Stimulated activated CD4-positive, alpha-beta T cell treated with anti-CD3 and anti-CD28 coated beads, Interleukin-15, amount 100 ng/mL, for 1 hour (primary cell): ENCODE measurements at places on chromosomes 12 and 14.

GRCh38 chr14:61468063-61468825 is 146.9 kb downstream of the PRKCH start:
- no peak for DNase-seq

GRCh38 chr14:43172899-43173548 is 1334.1 kb downstream of the FSCB start:
- no peak for DNase-seq

DNA sequence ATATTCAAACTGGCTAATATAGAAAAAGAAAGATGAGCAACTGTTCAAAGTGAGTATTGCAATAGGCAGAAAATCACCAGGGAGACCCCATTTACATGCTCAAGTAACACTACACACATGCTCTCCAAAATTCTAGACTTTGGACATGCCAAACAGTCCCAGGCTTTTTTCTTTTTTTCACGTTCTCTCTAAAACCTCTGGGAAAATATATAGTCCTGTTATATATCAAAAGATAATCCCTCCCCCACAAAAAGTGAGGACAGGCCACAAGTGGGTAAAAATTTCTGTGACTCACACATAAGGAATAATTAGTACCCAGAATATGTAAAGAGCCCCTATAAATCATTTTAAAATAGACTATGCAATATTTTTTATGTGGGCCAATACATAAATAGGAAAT is 55.2 kb downstream of the EFCAB11 start:
- DNase-seq = no peak

DNA sequence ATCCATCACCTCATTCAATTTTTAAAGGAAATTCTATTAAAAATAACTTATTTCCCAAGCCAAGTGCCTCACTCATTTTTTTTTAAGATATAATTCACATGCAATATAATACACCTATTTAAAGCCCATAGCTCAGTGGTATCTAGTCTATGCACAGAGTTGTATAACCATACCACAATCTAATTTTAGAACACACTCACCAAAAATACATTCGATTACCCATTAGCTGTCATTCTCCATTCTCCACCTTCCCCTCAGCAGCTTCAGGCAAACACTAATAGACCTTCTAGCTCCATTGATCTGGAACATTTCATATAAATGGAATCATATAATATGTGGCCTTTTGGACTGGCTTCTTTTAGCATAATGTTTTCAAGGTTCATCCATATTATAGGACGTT is 49.5 kb downstream of the CLMN start:
- no peak for DNase-seq

DNA sequence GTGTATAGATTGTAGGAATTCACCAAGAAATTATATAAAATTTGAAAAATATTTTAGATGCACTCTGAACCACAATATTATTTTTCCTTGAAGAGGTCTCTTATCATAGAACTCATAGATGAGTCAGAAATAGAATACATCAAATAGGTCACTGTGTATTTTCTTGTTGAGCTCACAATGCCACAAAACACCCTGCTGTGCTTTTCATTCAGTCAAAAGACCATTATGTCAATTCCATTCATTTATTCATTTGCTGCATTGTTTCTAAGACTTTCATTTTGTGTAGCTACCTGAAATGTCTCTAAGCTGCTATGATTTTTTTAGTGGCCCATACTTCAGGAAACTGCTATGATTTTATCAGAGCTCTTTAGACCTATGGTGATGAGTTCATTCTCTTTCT is 231.9 kb upstream of the AVPR1A start:
- no peak for DNase-seq

- no peak for DNase-seq
These were observed 13.8 kb downstream of the TESC start for GRCh38 chr12:117085318-117085947.

- DNase-seq = no peak
These were observed 129.0 kb upstream of the WSCD2 start for GRCh38 chr12:108000111-108000510.

DNA sequence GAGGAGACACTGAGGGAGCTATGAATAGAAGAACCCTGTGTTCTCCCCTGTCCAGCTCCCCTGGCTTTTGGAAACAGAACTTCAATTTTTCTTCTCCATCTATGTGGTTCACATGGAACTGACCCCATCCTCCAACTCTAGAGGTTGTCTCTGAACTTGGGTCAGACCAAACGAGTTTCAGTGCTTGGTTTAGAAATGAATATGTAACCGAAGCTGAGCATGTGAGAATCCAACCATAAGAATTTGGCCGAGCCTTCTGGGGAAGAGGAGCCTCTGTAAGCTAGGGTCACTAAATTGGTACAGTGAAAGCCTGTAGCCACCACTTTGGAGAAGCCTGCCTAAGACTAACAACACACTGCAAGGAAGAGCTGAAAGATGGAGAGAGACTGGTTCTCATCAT is 464.4 kb downstream of the ZFP36L1 start:
- no peak for DNase-seq

- no peak for DNase-seq
These were observed 157.4 kb downstream of the EFCAB11 start for GRCh38 chr14:89797148-89797547.

- no peak for DNase-seq
These were observed 202.7 kb upstream of the BCL2L14 start for GRCh38 chr12:11868027-11868426.

DNA sequence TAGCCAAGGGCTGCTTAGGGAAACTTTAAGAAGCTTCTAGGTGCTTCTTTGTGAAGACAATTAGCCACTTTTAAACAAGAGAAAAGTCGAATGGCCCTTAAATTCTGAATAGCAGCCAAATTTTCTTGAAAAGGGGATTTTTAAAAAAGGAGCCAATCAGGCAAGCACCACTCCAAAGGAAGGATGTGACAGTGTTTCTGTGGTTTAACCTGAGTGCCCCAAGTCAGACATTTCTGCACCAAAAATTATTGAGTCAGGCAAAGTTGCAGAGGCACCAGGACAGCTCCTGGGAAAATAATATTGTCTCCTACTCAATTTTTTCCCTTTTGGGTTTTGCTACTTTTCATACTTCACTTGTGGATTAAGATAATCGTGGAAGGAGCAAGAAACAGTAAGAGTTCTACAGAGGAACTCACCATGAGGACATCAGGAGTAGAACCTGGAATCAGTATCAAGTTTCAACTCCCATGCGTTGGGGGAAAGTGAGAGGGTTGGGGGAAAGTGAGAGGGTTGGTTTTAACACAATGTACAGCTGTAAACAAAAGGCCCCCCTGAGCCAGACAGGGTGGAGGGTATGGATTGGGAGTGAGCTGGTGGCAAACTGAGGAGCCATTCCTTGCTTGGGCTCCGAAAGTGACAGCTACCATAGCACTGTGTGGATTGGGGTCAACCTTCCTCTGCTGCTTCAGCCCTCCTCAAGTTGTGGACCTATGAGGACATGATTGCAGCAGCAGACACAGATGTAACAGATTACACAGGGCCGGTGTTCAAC is 90.8 kb downstream of the SLC38A1 start:
- DNase-seq = no peak

GRCh38 chr14:50051106-50051505 is 65.3 kb downstream of the VCPKMT start:
- no peak for DNase-seq

GRCh38 chr12:51388069-51388799 is 3.0 kb downstream of the GALNT6 start:
- DNase-seq = no peak

DNA sequence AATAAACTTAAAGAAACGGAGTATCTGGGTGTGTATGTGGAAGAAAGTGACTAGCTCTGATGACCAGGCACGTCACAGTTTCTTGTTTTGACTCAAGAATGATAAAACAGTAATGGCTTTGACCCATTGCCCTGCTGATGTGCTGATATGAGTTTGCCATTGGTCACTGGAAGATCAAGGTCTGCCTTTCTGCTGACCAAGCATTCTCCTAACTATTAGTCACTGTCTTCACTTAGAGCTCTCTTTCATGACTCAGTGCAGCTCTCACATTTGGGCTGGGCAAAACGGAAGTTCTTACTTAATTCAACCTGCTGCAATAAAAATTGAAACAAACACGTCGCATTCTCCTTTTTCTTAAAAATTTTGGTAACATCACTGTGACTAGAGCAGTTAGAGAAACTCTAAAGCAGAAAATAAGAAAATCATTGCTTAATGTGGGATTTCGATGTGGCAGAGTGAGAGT is 366.7 kb downstream of the BTG1 start:
- peak; percentile 2 for DNase-seq

DNA sequence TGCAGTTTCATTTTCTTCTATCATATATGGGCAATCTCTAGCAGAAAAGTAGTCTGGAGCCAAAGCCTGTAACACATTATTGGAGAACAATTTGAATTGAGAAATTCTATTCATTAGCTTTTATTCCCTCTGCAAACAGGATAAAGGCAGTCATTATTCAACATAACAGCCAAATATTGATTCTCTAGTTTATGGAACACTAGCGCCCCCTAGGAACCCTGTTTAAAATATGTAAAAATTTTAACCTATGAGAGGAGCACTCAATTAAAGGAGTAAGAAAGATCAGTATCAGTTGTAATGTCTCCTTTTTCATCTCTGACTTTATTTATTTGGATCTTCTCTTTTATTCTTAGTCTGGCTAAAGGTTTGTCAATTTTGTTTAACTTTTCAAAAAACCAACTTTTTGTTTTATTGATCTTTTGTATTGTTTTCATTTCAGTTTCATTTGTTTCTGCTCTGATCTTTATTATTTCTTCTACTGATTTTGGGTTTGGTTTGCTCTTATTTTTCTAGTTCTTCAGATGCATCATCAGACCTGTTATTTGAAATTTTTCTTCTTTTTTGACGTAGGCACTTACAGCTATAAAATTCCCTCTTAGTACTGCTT is 4.8 kb upstream of the LMNTD1 start:
- DNase-seq = no peak

GRCh38 chr12:31210541-31210940 is 115.4 kb downstream of the SINHCAF start:
- DNase-seq = no peak

DNA sequence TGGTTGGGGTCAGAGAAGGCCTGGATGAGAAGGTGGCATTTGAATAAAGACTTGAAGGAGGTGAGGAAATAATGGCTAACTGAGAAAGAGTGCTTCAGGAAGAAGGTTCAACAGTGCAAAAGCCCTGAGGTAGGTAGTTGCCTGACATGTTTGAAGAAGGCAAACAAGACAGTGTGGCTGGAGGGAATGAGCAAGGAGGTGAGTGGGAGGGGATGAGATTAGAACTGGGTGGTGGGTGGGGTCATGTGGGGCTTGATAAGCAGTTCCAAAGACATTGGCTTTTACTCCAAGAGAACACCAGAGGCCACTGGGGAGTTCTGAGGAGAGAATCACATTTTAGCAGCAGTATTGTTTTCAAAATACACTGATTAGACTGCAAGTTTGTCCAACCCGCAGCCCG is 50.5 kb downstream of the HSPB8 start:
- no peak for DNase-seq

DNA sequence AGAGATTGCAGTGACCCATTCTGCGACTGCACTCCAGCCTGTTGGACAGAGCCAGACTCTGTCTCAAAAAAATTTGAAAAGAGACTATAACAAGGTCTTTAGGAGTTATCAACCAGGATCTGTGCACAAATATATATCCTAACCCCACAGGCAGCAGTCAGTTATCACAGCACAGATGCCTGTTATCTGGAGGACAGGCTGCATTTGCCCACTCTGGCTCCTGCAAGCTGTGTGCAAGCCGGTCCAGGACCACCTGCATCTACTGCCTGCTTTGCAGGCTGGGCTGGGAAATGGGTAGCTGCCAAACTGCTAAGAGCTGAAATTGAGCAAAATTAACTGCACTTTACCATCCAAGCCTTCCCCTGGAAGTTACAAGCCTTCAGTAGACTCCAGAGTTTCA is 21.4 kb upstream of the RCOR1 start:
- DNase-seq = no peak

DNA sequence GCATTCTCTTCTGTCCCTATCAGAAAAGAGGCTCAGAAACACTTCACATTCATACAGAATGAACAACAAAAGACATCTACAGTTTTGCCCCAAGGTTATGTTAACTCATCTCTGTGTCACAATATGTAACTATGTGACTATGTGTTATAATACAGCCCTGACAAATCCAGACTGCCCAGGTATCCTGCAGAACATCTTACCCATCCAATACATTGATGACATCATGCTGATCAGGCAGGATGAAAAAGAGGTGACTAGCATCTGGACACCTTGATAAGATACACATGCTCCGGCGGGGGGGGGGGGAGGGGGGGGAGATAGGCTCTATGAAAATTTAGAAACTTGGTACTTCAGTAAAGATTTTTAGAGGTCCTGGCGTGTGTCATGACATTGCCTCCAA is 8.3 kb upstream of the GNS start:
- no peak for DNase-seq

DNA sequence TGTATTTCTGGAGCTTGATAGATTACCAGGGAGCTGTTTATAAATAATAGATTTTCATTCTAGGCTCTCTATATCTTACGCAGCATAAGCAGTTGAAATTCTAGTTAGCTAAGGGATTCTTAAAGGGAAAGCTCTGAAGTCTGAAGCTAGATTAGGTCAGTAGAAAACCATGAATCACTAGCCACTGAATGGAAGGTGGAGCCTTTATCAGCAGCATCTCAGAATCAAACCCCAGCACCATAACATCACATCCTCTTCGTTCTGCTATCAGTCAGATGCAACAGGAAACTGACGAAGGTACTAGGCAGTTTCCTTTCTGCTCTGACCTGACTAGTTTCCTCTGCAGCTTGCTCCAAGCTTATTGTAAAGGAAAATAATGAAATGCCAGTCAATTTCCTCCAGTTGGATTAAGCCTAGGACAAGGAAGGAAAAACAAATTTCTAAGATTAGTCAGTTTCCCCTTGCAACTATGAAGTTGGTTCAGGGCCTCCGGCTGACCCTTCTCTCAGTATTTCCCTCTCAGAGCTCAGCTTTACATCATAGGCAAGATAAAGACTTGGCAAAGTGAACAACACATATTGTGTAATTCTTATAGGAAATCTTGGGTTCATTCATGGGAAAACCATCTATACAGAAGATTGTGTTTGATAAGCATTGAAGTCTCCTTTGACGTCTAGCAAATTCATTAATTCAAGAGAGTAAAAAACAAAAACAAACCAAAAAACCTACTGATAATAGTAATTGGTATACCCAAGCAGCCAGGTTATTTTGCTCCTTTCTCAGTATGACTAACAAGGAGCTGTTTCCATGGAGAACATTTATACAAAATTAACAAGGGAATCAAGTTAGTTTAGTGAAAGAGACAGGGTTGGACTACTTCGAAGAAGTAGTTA is 43.4 kb upstream of the CFAP54 start:
- DNase-seq = peak; percentile 27

- DNase-seq = no peak
These were observed 56.4 kb upstream of the RNU6-8 start for GRCh38 chr14:32259368-32260013.

DNA sequence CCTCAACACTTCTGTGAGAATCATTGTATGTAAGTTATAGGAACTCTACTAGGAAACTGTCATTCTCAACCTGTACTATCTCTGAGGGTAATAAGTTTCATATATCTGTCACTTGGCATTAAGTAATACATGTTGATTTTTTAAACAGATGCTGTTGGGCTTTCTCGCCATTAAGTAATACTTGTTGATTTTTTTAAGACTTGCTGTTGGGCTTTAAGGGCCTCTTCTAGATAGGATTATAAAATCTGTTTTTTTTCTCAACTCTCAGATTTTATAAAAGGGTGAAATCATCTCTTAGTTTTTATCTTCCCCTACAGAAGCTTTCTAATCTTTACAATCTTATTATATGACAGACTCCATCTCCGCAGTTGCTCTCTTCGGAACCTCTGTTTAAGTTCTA is 5.6 kb downstream of the WASHC4 start:
- DNase-seq = no peak
